Gastrocnemius medialis (tissue), 4 donors: ENCODE measurements at places on chromosomes 1 and 21.

GRCh38 chr1:240070188-240070587, 21.5 kb upstream of the FMN2 start:
- DNase-seq, result no peak
- H3K4me1 ChIP-seq, result no peaks in the 10 kb centered on the region
- H3K27me3 ChIP-seq, result no peaks in the 10 kb centered on the region
- no peaks in the 10 kb centered on the region for H3K36me3 ChIP-seq

GRCh38 chr1:186465946-186466345, 5.0 kb upstream of the PDC start:
- no peaks in the 10 kb centered on the region for H3K36me3 ChIP-seq
- no peaks in the 10 kb centered on the region for H3K27me3 ChIP-seq
- no peak for DNase-seq
- no peak overlapping the region for H3K27ac ChIP-seq

GRCh38 chr1:61439234-61439633, 285.7 kb downstream of the TM2D1 start:
- H3K27ac ChIP-seq, result no peak overlapping the region
- no peak overlapping the region for H3K4me3 ChIP-seq
- no peaks in the 10 kb centered on the region for H3K36me3 ChIP-seq
- no peak for DNase-seq

DNA sequence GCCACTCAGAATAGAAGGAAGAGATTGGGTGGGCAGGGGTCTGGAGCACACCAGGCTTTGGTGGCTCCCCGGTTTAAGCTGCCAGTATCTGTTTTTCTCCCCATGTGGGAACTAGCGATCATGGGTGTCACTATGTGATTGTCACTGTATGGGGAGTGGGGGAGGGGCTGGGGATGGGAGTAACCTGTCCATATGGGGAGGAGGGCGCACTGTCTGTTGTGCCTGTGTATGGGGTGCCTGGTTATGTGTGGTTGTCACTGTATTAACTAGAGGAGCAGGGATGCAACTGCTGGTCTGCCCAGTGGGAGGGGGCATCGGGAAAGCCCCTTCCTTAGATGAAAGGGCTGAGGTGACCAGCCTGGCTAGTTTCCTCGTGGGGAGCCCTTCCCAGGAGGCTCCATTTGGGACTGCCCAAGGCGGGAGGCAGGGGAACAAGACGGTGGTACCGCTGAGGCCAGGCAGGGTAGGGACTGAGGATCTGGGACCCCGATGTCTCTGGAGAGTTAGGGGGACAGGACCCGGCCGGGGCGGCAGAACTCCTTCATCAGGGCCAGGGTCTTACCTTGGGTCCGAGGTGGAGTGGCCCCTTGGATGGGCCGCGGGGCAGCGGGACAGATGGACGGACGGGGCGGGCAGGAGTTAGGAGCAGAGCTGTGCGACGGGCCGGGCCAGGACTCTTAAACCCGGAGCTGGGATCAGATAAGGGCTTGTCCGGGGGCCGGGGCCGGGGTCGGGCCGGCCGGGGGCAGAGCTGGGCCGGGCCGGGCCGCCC, at the start of gene KCNJ10:
Gene KCNJ10, minus strand, starts transcription at position 701 of the 772 bp plus-strand sequence. CDS start 27,628 bp downstream, outside the sequence.
- peaks cover 3% of the 10 kb centered on the region for H3K4me1 ChIP-seq
- peak within 1 kb of the TSS; percentile 66 for H3K4me3 ChIP-seq
- no peak within 1 kb of the TSS for H3K27ac ChIP-seq
- DNase-seq, result no peak
- no peaks in the 10 kb centered on the region for H3K27me3 ChIP-seq

GRCh38 chr1:22375601-22376000, 76.0 kb upstream of the ZBTB40 start:
- no peak overlapping the region for H3K4me3 ChIP-seq
- DNase-seq, result no peak
- no peaks in the 10 kb centered on the region for H3K4me1 ChIP-seq
- peaks cover 11% of the 10 kb centered on the region for H3K27me3 ChIP-seq
- H3K27ac ChIP-seq, result no peak overlapping the region

- peaks cover 92% of the 10 kb centered on the region for H3K27me3 ChIP-seq
- DNase-seq, result no peak
- H3K4me3 ChIP-seq, result peak within 1 kb of the TSS; percentile 25
- H3K36me3 ChIP-seq, result no peaks in the 10 kb centered on the region
- peaks cover 10% of the 10 kb centered on the region for H3K4me1 ChIP-seq
Measured at GRCh38 chr1:24930260-24931145, at the start of gene RUNX3. Gene RUNX3, minus strand, starts transcription at chr1:24930276. Its CDS starts 408 bp downstream, at chr1:24929868.

DNA sequence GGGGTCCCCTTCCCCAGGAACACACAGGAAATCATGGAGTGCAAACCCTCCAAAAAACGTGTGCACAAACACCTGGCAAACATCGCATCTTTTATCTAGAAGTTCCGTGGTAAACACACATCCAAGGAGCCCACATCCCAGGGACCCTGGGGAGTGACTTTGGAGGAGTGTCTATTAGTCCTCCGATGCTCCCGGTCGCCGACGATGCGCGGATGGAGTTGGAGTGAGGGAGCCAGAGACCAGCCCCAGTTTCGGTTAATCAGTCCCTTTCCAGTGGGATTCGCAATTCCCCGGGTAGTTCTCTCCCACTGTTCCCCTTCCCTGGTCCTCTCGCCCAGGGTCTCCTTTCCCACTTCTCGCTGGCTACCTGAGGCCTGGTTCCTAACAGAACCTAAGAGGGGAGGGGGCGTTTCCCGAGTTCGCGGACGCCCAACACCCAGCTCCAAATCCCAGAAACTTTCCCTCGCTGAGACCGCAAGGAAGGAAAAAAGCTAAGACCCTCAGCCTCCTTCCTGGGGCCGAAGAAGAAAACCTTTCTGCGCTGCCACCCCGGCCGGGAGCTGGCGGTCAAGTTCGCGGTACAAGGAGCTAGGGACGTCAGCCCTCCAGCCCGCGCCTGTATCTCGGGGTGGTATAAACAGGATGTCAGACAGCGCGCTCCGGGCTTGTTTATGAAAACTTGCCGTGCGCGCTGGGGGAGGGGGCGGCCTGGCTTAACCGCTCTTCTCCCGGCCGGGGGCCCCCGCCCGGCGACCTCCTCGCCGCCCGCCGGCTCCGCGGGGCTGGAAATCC, 787 bp downstream of the JAK1 start:
- no peaks in the 10 kb centered on the region for H3K36me3 ChIP-seq
- peak; percentile 60 for DNase-seq
- H3K27ac ChIP-seq, result peak overlapping the region; percentile 95
- peak overlapping the region; percentile 80 for H3K4me3 ChIP-seq

DNA sequence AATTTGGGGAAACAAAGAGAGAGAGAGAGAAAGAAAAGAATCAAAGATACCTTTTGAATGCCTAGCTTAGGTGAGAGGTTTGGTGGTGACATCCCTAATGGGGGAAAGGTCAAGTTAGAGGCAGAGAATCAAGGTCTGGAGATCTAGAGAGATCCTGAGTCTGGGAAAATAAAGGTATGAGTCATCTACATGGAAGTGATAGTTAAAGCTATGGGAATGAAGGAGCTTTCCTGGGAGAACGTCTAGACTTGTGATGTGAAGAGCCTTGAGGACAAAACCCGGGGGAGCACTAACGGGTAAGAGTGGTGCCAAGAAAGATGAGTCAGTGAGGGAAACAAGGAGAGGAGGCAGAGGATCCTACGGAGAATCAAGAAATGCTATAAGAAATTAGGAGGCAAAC, 110.8 kb upstream of the RUNX1 start:
- no peak overlapping the region for H3K27ac ChIP-seq
- no peaks in the 10 kb centered on the region for H3K36me3 ChIP-seq
- no peaks in the 10 kb centered on the region for H3K4me1 ChIP-seq
- H3K4me3 ChIP-seq, result no peak overlapping the region
- no peak for DNase-seq

DNA sequence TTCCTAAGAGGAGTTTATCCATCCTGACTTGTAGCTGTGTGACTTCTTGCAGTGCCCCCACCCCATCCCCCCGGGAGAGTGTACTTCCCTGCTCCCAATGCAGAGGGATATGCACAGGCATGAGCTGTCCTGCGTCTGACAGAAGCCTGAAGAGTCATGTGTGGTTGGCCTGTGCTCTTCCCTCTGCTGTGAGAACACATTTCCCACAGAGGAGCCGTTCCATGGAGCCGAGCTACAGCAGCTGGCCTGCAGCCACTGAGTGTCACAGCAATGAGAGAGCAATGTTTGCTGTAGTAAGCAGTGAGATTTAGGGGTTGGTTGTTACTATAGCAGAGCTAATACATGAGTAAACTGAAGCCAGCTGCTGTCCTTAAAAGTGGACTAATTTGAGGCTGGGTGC, 22.0 kb downstream of the PARS2 start:
- no peak for DNase-seq
- no peaks in the 10 kb centered on the region for H3K27me3 ChIP-seq
- no peaks in the 10 kb centered on the region for H3K4me1 ChIP-seq
- no peak overlapping the region for H3K27ac ChIP-seq

DNA sequence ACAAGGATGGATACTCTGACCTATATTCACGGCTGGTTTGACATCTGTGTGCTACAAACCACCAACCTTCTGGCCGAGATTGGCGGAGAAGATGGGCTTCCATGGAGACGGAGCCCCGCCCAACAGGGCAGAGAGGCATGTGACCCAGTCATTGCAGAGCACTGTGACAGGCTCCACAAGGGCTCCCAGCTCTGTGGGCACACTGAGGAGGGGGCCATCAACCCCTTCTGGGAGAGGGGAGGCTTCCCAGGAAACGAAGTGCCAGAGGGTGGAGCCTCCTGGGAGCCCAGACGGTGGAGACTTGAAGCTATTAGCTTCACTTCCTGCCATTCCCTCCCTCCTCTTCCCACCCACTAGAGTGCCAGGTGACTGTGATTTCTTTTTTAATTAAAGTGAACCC, 71.6 kb upstream of the IFFO2 start:
- no peak for DNase-seq
- peaks cover 11% of the 10 kb centered on the region for H3K27me3 ChIP-seq
- no peaks in the 10 kb centered on the region for H3K36me3 ChIP-seq

GRCh38 chr1:20123722-20124455, 4.6 kb upstream of the PLA2G2D start:
- DNase-seq, result no peak
- H3K27me3 ChIP-seq, result no peaks in the 10 kb centered on the region
- no peaks in the 10 kb centered on the region for H3K4me1 ChIP-seq
- no peak overlapping the region for H3K4me3 ChIP-seq
- no peak overlapping the region for H3K27ac ChIP-seq

DNA sequence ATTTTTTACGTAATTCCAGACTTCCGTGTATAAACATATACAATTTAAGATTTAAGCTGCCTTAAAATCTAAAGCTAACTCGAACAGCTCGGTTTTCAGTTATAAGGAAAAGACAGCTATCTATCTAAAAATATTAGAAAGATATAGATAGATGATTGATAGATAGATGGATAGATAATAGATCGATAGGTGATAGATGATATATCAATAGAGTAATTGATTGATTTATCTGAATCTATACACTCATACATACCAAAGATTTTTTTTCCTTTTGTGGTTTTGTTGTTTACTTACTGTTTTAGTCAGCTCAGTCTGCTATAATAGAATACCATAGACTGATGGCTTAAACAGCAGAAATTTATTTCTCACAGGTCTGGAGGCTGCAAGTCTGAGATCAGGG, 278.5 kb upstream of the PLD5 start:
- DNase-seq, result no peak
- no peaks in the 10 kb centered on the region for H3K4me1 ChIP-seq
- no peak overlapping the region for H3K4me3 ChIP-seq

GRCh38 chr1:53145942-53146708, 3.7 kb upstream of the SLC1A7 start:
- DNase-seq, result peak; percentile 27
- no peak overlapping the region for H3K4me3 ChIP-seq
- H3K36me3 ChIP-seq, result no peaks in the 10 kb centered on the region
- H3K4me1 ChIP-seq, result no peaks in the 10 kb centered on the region
- H3K27ac ChIP-seq, result no peak overlapping the region

DNA sequence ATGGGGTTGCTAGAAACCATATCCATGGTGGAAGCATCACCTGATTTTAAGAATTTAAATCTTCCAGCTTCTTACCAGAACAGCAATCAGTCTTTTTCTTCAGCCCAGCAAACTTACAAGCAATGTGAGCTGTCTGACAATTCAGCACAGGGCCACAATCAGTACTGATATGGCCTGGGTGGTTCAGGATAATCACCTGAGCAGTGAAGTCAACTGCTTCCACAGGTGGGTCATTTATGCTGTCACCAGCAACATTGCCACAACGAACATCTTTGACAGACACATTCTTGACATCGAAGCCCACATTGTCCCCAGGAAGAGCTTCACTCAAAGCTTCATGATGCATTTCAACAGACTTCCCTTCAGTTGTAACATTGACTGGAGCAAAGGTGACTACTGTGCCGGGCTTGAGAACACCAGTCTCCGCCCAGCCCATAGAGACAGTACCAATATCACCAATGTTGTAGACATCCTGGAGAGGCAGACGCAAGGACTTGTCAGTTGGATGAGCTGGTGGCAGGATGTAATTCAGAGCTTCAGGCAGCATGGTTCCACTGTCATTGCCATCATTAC, 74.8 kb downstream of the SERINC2 start:
- H3K36me3 ChIP-seq, result no peaks in the 10 kb centered on the region
- no peak overlapping the region for H3K27ac ChIP-seq
- H3K4me1 ChIP-seq, result no peaks in the 10 kb centered on the region
- no peak for DNase-seq
- no peak overlapping the region for H3K4me3 ChIP-seq
- H3K27me3 ChIP-seq, result no peaks in the 10 kb centered on the region

GRCh38 chr1:47898133-47898845, 98.9 kb downstream of the TRABD2B start:
- H3K27me3 ChIP-seq, result no peaks in the 10 kb centered on the region
- H3K27ac ChIP-seq, result no peak overlapping the region
- H3K36me3 ChIP-seq, result no peaks in the 10 kb centered on the region
- H3K4me1 ChIP-seq, result peaks cover 5% of the 10 kb centered on the region

DNA sequence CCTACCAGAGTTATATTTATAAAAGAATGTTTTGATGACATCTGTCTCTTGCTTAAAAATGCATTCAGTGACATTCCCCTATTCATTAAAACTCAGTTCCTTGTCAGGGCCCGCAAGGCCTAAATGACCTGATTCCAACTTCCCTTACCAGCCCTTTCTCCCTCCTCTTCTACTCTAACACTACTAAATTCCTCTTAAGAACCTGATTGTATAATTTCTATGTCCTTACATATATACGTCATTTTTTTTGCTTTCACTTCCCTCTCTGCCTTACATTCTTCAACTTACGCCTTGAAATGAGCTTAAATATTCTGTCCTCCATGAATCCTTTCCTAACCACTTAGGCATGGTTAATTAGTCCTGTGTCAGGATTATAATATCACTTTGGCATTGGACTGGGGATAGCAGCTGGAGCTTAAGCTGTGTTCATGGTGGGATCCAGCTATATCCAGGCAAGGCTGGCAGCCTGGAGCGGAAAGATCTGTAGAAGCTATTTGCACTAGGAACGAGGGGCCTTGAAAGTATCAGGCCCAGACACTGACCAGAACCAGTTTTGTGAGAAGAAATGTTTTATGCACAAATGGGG, 360.2 kb upstream of the PTBP2 start:
- H3K27ac ChIP-seq, result no peak overlapping the region
- H3K4me1 ChIP-seq, result no peaks in the 10 kb centered on the region
- H3K27me3 ChIP-seq, result no peaks in the 10 kb centered on the region
- DNase-seq, result no peak
- no peaks in the 10 kb centered on the region for H3K36me3 ChIP-seq

GRCh38 chr1:172498857-172499256, 34.1 kb upstream of the SUCO start:
- no peaks in the 10 kb centered on the region for H3K36me3 ChIP-seq
- DNase-seq, result no peak
- no peak overlapping the region for H3K4me3 ChIP-seq
- no peaks in the 10 kb centered on the region for H3K27me3 ChIP-seq
- H3K27ac ChIP-seq, result no peak overlapping the region
